ENCODE measurements at places on chromosomes 6 and 20. TPM values are rescaled to one million over a fixed set of nuclear protein-coding genes. Genes with fewer than 3 reads are reported as not detected.

Gene HLA-DQA1
- 6.5 TPM for polyA plus RNA-seq

Gene RGS17
- under 0.01 TPM for polyA plus RNA-seq

Gene CPNE5
- polyA plus RNA-seq: 10.8 TPM

Gene KDM1B
- polyA plus RNA-seq: 10.1 TPM

Gene RIPPLY2
- not detected for polyA plus RNA-seq

Gene BPIFB4
- polyA plus RNA-seq: not detected

Gene CGA
- polyA plus RNA-seq: not detected

GRCh38 chr6:15416932-15417509 lies 171.2 kb downstream of the JARID2 start:
- no peaks in the 10 kb centered on the region for H3K27me3 ChIP-seq
- DNase-seq: no peak
- H3K4me3 ChIP-seq: no peak overlapping the region
- no peak overlapping the region for H3K27ac ChIP-seq
- H3K4me1 ChIP-seq: peaks cover 3% of the 10 kb centered on the region

DNA sequence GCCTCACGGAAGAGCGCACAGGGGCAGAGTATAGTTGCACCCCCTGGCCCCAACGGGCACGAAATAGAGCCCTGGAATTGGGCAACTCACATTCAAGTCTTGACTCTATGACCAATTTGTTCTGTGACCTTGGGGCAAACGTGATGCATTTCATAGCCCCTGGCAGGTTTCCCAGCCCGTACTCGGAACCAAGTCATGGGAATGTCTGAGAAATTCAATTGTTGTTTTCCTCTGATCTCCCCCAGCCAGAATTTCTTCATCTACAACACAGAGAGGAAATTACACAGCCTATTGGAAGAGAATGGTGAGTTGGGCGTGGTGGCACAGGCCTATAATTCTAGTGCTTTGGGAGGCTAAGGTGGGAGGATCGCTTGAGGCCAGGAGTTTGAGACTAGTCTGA lies 322.3 kb upstream of the SULF2 start:
- no peaks in the 10 kb centered on the region for H3K4me1 ChIP-seq
- no peak for DNase-seq
- no peak overlapping the region for H3K4me3 ChIP-seq
- H3K27me3 ChIP-seq: peaks cover 1% of the 10 kb centered on the region
- H3K27ac ChIP-seq: no peak overlapping the region

GRCh38 chr6:109472132-109472995 lies 10.7 kb downstream of the ZBTB24 start:
- H3K4me1 ChIP-seq: peaks cover 2% of the 10 kb centered on the region
- H3K27me3 ChIP-seq: no peaks in the 10 kb centered on the region
- no peak overlapping the region for H3K27ac ChIP-seq
- no peak for DNase-seq
- peaks cover 65% of the 10 kb centered on the region for H3K36me3 ChIP-seq

- H3K36me3 ChIP-seq: no peaks in the 10 kb centered on the region
- peaks cover 9% of the 10 kb centered on the region for H3K27me3 ChIP-seq
- peaks cover 2% of the 10 kb centered on the region for H3K4me1 ChIP-seq
Measured at GRCh38 chr20:63536997-63537524, at the start of gene PTK6. PTK6 (minus strand) TSS chr20:63537376; CDS start chr20:63537314, 62 bp downstream.

- H3K4me1 ChIP-seq: no peaks in the 10 kb centered on the region
- H3K36me3 ChIP-seq: no peaks in the 10 kb centered on the region
- H3K4me3 ChIP-seq: no peak overlapping the region
- no peaks in the 10 kb centered on the region for H3K27me3 ChIP-seq
Measured at GRCh38 chr6:18099511-18099910, 23.0 kb downstream of the NHLRC1 start.

DNA sequence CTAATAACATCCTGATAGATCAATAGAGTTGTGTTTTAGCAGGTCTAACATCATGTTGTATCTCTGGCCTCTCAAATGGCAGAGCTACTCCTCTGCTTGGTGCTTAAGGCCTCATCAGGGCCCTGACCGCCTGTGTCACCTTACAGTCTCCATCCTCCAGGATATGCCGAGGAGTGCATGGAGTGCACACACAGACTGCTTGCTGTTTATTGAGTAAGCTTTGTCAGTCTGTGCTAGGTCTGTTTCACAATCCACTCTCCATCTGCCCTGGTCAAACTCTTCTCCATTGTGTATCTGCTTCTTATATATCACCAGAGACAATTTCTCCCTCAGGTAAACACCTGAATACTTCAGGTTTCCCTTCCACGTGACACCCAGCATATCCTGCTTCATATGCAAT lies 136.1 kb downstream of the SLC24A3 start:
- DNase-seq: no peak
- no peaks in the 10 kb centered on the region for H3K36me3 ChIP-seq
- H3K27ac ChIP-seq: no peak overlapping the region

DNA sequence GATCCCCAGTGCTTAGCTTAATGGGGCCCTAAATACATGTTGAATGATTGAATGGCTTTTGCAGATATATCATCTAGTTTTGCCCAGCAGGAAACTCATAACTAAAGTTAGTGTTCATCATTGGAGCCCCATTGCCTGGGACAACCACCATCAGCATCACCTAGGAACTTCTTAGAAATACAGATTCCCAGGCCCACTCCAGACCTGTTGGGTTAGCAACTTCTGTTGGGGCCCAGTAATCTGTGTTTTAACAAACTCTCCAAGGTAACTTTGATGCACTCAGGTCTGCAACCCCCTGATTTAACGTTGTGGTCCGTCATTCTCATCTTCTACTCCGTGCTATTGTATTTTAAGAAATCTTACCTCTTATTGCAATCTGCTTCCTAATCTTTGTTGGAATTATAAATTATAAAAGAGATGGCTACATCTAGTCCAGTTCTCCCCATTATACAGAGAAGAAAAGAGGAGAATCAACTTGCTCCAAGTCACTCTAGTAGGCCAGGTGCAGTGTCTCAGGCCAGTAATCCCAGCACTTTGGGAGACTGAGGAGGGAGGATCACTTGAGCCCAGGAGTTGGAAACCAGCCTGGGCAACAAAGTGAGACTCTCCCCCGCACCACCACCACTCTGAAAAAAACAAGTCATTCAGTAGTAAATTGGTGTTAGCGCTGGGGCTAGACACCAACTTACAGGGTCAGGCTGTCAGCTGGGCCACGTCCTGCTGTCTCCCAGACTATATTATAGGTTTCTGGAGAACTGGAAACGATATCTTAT lies 13.7 kb downstream of the FOXP4 start:
- H3K27me3 ChIP-seq: no peaks in the 10 kb centered on the region
- peak overlapping the region; percentile 16 for H3K4me3 ChIP-seq
- no peaks in the 10 kb centered on the region for H3K36me3 ChIP-seq
- no peak overlapping the region for H3K27ac ChIP-seq
- no peak for DNase-seq

DNA sequence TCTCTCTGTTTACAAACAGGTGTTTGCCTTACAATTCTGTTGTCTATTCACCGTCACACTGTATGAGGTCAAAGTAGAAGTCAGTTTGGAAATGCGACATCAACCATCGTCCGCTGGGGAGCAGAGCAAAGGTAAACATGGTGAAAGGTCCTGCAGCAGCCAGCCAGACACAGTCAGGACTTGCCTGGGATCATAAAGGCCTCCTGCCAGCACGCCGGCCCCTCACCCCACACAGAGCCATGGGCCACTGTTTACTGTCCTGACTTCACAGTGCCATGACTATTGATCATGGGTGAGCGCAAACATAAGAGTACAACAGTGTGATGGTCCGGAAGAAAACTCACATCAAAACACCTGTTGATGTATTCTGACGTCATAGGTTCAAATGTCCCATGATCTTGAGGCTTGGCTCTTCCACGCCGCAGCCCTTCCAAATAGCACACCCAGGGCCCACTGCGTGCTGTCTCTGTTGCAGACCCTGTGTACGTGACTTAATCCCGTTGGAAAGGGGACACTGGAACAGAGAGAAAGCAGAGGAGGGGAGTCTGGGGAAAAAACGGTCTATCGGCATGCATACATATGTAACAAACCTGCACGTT lies 16.9 kb upstream of the PPP1R3G start:
- peak; percentile 54 for DNase-seq
- no peak overlapping the region for H3K4me3 ChIP-seq
- H3K27ac ChIP-seq: no peak overlapping the region
- H3K27me3 ChIP-seq: no peaks in the 10 kb centered on the region

GRCh38 chr6:152225241-152225934 lies 411.8 kb downstream of the SYNE1 start:
- H3K4me3 ChIP-seq: no peak overlapping the region
- H3K4me1 ChIP-seq: no peaks in the 10 kb centered on the region
- H3K27ac ChIP-seq: no peak overlapping the region
- H3K27me3 ChIP-seq: no peaks in the 10 kb centered on the region
- H3K36me3 ChIP-seq: peaks cover 11% of the 10 kb centered on the region

DNA sequence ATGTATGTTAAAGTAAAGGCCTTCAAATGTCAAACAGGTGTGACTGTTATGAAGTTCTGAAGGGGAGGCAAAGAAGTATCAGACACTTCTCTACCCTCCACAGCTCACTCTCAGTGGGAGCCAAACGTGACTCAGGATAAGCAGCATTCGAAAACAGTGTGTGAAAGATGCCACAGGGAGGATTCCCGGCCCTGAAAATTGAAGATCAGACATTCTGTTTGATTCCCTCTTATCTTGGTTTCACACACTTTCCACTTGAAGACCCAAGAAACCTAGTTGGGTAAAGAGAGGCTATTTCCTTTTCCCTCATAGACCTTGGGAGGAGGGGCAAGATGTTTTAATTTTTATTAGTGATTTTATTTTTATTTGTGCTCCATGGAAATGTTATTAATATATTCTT lies 164.2 kb upstream of the SUPT3H start:
- H3K27me3 ChIP-seq: no peaks in the 10 kb centered on the region
- no peak for DNase-seq
- H3K27ac ChIP-seq: no peak overlapping the region

GRCh38 chr6:168102315-168102985 lies 23.4 kb upstream of the FRMD1 start:
- no peak for DNase-seq
- H3K4me3 ChIP-seq: no peak overlapping the region
- H3K4me1 ChIP-seq: no peaks in the 10 kb centered on the region
- H3K27ac ChIP-seq: no peak overlapping the region

DNA sequence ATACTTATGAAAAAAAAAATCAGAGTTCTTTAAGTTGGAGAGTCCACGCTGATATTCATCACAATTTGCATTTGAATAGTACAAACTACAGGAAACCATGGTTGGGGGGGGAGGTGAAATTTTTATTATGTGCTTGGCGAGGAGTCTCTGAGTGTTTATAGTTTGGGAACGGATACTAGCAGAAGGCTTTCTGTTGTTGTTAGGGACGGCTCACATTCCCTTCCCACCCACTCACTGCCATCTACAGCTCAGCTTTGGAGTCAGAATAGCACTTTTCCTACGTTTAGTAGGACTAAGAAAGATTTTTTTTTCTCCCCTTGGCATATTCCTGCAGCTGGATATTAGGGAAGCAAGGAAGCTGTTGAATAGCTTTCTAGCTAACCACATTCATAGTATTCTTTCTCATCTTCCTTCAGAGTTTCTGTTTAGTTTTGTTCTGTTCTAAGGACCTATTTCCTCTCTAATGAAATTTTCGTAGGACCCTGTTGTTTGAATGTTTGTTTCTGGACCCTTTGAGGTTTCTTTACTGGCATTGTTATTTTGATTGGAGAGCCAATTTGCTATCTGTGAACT lies 235.1 kb upstream of the ZNF217 start:
- H3K4me1 ChIP-seq: peaks cover 33% of the 10 kb centered on the region
- peak overlapping the region; percentile 58 for H3K27ac ChIP-seq
- no peak overlapping the region for H3K4me3 ChIP-seq
- H3K36me3 ChIP-seq: no peaks in the 10 kb centered on the region
- no peaks in the 10 kb centered on the region for H3K27me3 ChIP-seq

DNA sequence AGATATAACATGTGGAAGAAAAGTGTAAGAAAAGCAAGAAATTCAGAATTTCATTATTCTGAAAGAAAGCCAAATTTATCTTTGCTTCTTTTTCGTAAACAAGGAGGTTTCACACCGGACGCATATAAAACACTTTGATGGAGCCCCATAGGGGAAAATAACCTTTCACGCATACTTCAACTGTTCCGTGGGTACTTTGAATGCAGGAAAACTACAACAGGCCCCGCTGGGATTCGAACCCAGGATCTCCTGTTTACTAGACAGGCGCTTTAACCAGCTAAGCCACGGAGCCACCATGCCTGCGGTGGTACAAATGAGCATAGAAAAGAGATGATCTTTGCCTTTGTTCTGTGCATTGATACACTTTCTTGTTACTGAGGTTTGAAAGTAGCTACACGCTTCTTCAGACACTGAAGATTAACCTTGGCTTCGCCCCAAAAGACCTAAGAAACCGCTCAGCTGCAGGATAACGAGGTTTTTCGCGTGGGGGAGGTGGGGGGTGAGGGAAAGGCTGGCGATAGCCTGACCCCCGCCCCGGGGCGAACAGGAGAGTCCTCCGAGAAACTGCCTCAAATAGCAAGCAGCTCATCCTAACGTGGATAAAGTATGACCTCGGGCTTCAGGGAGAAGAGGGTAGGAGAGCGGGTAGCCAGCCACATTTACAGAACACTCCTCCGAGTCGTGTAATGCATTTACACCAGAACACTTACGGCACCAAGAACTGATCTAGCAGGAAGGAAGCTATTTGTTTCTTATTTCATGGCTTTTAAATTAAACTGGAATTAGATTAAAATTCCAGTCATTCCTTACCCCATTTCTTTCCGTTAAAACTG lies 5.3 kb upstream of the HMGN4 start:
- DNase-seq: peak; percentile 90
- H3K4me3 ChIP-seq: peak overlapping the region; percentile 57
- H3K4me1 ChIP-seq: peaks cover 4% of the 10 kb centered on the region
- H3K27me3 ChIP-seq: no peaks in the 10 kb centered on the region
- peak overlapping the region; percentile 54 for H3K27ac ChIP-seq

DNA sequence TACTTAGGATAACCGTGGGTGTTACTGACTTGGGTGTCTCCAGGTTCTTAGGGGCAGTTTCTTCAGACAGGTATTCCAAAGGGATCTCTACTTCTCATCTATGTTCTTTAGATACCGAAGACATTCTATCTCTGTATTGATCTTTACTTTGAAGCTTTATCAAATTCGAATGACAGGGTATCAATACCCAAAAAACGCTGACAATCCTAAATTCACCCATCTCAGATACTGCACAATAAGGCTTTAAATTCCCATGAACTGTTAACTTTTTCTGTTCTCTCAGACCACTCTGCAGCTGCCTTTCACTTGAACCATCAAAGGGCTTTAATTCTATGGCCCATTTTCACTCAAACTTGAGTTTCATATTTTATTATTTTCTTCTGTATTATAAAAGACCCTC lies 72.1 kb downstream of the ZDHHC14 start:
- no peaks in the 10 kb centered on the region for H3K27me3 ChIP-seq
- no peak overlapping the region for H3K27ac ChIP-seq
- no peak for DNase-seq
- H3K4me1 ChIP-seq: no peaks in the 10 kb centered on the region

- no peaks in the 10 kb centered on the region for H3K36me3 ChIP-seq
- H3K4me3 ChIP-seq: no peak overlapping the region
- H3K27ac ChIP-seq: no peak overlapping the region
- H3K27me3 ChIP-seq: no peaks in the 10 kb centered on the region
- DNase-seq: no peak
Measured at GRCh38 chr6:138657065-138657425, 116.5 kb upstream of the CCDC28A start.

- peaks cover 5% of the 10 kb centered on the region for H3K4me1 ChIP-seq
- peak; percentile 37 for DNase-seq
- no peak overlapping the region for H3K4me3 ChIP-seq
- H3K36me3 ChIP-seq: no peaks in the 10 kb centered on the region
- peaks cover 40% of the 10 kb centered on the region for H3K27me3 ChIP-seq
- no peak overlapping the region for H3K27ac ChIP-seq
Measured at GRCh38 chr6:101396548-101397173, 3.2 kb downstream of the GRIK2 start.

- no peaks in the 10 kb centered on the region for H3K4me1 ChIP-seq
- no peak for DNase-seq
- H3K27me3 ChIP-seq: no peaks in the 10 kb centered on the region
- no peaks in the 10 kb centered on the region for H3K36me3 ChIP-seq
Measured at GRCh38 chr6:37556881-37557644, 57.4 kb upstream of the CCDC167 start.

All from small intestine (tissue), 16 donors.